Activated B cell treated with CpG ODN at 0.5 μM for 24 hours (primary cell): ENCODE measurements at places on chromosomes 3 and 15.

DNA sequence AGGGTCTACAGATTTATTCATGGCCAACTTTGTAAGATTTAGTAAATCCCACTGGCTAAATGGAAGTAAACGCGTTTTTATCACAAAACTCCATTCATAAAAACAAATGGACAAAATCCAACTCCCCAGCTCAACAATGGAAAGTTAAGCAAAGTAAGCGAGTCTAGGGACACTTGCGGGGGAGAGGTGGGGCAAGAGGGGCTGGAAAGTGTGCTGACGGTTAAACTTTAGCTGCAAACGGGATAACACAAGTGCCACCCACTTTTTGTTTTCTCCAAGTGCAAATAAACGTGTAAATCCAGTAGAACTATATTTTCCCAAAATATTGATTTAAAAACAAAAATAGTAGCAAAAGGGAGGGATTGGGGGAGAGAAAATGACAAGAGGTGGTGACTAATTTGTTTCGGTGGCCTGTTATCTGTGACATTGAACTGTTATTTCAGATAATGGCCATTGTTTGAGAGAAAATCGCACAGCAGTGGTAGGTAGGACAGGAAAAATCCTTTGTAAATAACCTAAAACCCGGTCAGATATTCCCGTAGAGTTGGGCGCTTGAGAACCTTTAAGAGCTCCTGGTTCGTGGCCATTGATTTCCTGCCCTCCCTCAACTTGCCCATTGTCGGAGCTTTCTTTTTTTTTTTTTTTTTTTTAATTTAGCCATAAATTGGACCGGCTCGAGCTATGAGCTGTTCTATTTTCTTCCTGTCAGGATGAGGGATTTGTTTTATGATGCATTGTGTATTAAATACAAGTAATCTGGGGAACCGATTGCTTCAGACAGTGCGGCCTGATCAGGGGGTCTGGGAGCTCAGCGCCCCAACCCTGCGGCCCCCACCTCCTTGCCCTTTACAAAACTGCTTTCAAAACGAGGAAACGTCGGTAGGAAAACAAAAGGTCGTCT lies 514.8 kb downstream of the MECOM start:
- no peak for DNase-seq

- DNase-seq = no peak
These were observed 406.1 kb downstream of the PLCL2 start for GRCh38 chr3:17290894-17291293.

GRCh38 chr3:14810801-14811661 lies 7.7 kb upstream of the FGD5 start:
- no peak for DNase-seq

GRCh38 chr3:9247361-9247940 lies 2.0 kb downstream of the SRGAP3 start:
- DNase-seq = no peak

DNA sequence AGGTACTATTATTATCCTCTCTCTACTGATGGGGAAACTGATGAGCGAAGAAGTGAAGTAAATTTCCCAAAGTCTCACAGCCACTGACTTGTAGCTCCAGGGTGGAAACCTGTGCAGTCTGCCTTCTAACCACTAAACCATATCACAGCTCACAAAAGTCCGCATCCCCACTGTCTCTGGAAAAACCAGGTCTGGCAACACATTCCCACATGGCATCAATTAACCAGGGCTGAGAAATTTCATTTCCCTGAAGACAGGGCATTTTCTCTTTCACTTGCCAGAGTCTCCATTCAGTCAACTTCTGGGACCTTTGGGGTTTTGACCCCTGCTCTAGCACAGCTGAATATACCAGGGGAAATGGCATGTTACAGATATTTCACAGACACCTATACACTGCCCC lies 26.5 kb downstream of the FBXO40 start:
- no peak for DNase-seq
